ENCODE measurements at places on chromosomes 4 and X.

GRCh38 chr4:8328456-8328855 lies 58.9 kb downstream of the HTRA3 start:
- DNase-seq, result no peak

DNA sequence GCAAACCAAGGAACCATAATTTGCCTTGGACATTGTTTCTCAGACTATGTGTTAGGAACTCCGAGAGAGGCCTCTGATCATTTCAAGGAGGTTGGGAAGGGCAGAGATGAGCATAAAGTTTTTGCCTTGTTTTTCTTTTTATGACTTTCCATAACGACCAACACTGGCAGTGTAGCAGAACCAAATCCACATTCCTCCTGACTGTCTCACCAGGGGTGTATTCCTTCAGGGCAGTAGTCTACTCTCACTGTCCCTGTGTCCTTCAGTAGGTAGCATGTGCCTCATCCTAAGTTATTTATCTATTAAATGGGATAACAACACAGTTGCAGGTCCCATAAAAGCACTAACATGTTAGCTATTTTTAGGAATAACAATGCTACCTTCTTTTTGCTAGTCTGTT lies 20.8 kb downstream of the EGFL6 start:
- no peak for DNase-seq

DNA sequence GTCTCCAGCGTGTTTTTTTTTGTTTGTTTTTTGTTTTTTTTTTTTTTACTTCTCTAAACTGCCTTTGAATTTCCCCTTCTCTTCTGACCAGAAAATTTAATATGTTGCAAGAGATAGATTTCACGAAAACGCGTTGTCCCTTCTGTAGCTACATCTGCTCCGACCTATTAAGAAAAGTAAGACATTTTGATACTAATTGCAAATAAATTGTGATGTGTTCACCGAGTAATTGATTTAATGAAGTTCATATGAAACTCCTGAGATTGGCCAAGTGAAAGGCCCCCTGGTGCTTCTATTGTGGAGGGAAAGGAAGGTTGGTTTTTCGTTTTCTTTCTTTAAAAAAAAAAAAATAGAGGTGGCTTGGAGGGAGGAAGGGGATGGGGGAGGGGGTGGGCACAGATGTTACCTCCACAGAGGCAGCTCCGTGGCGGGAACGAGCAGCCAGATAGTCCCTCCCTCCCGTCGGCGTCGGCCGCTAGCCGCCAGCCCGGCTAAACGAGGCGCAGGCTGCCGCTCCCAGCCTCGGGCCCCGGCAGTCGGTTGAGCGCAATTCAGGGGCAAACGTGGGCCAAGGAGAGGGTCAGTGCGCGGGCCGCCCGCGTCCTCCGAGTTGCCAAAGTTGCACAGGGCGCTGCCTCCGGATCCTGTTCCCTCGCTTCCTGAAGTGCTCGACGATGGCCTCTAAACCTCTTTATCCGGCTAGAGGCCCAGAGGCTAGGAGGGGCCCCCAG lies 139.1 kb upstream of the ZIC3 start:
- no peak for DNase-seq

- no peak for DNase-seq
These were observed 108.0 kb downstream of the CHIC2 start for GRCh38 chr4:53956454-53956853.

DNA sequence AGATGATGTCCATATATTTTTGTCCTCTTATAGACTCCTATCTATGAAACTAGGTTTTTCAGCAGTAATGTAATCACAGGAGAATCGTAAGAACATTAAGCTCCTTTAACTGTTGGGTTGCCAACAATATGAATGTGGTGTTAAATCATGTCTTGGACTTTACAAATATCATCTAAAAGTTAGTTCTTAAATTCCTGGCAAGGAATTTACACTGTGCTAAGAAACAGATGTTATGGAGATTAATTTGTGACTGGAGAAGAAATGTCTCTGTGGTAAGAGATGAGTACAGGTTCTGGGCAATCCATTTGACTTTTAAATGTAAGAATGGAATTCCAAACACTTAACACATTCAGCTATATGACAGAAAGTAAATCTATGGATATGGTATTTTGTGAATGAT lies 34.6 kb downstream of the CNKSR2 start:
- no peak for DNase-seq

GRCh38 chr4:113540859-113541258 lies 220.7 kb downstream of the CAMK2D start:
- DNase-seq, result no peak

DNA sequence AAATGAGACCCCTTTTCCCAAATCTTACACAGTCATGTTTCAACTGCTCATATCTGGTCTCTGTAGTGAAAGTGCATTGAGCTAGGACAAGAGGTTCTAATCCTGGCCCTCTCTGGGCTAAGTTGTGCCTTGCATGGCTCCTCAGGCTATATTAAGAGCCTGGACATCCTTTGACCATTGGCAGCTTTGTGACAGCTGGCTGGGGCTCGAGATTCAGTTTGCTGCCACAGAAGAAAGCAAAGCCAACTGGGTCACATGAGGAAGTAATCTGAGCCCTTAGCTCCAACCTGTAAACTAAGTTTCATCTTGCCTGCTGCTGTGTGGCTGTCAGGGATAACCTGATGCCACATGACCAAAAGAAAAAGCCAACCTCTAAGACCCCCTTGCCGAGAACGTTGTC lies 51.8 kb upstream of the JADE1 start:
- DNase-seq, result no peak

- DNase-seq, result no peak
These were observed 79.8 kb downstream of the CLCN5 start for GRCh38 chrX:50002067-50002714.

GRCh38 chr4:10963958-10964703 lies 279.6 kb upstream of the CLNK start:
- DNase-seq, result no peak

All from immature natural killer cell (primary cell).